ENCODE measurements at places on chromosomes 1 and 21. TPM values are rescaled to one million over a fixed set of nuclear protein-coding genes. Genes with fewer than 3 reads are reported as not detected.

- DNase-seq = no peak
Observed at GRCh38 chr1:230332061-230332460, 94.1 kb downstream of the PGBD5 start.

GRCh38 chr1:184298440-184299405 is 88.1 kb upstream of the C1orf21 start:
- no peak for DNase-seq

DNA sequence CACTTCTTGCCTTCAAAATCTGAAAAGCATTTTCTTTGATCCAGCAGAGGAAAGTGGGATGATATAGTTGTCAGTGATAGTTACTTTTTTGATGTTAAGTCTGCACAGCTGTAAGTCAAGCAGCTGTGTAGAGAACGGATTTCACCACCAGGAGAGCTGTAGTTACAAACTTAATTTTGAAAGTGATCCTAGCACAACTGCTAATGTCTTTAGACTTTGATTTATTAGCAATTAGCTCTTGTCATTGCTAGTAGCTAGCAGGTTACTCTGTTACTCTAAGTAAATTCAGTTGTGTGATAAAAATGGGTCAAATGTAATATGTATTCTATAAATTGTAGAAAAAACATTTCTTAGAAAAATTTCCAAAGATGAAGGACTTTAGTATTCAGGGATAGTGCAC is 46.0 kb downstream of the ALG6 start:
- no peak for DNase-seq

- DNase-seq = no peak
Observed at GRCh38 chr21:46667741-46668380, 32.4 kb downstream of the PRMT2 start.

GRCh38 chr1:214337511-214337910 is 56.6 kb downstream of the SMYD2 start:
- DNase-seq = no peak

- DNase-seq = no peak
Observed at GRCh38 chr1:41013796-41014195, 7.7 kb downstream of the SLFNL1 start.

DNA sequence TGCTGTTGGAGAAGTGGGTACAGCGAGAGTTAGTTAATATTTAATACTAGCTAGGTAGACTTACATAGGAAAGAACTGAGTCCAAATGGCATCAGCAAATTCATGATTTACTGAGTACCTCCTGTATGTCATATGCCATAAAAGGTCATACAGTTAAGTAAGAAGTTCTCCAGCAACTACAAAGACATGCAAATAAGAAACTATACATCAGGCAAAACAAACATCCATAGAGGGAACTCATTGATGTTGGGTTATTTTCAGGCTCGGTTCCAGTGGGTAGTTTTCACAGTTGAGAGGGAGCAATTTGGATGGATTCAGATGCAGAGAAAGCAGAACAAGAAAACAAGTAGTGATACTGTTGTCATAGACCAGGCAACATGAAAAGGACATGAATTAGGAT is 164.9 kb upstream of the L1TD1 start:
- DNase-seq = no peak

DNA sequence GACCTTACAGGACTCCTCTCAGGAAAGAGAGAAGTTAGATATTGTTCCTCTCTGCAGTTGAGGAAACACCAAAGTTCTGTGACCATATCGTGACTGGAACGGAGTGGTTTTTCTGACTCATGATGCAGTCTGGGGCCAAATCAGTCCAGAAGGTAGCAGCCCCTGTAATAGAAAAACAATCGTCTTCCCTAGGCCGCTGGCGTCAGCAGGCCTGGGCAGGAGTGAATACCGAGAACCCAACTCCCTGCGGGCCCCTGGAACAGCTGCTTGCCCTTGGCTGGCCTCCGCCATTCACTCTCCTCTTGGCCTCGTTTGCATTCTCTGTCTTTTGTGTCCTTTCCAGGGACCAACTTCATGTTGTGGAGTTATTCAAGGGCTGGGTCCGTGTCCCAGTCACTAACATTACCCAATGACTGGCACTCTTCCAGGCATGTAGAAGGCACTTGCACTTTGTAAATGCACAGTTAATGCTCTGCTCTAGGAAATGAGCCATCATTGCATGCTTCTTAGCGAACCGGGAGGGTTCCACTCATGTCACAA is 10.9 kb upstream of the CD101 start:
- peak; percentile 16 for DNase-seq

GRCh38 chr1:43872280-43872679 is 61.3 kb upstream of the ARTN start:
- no peak for DNase-seq

DNA sequence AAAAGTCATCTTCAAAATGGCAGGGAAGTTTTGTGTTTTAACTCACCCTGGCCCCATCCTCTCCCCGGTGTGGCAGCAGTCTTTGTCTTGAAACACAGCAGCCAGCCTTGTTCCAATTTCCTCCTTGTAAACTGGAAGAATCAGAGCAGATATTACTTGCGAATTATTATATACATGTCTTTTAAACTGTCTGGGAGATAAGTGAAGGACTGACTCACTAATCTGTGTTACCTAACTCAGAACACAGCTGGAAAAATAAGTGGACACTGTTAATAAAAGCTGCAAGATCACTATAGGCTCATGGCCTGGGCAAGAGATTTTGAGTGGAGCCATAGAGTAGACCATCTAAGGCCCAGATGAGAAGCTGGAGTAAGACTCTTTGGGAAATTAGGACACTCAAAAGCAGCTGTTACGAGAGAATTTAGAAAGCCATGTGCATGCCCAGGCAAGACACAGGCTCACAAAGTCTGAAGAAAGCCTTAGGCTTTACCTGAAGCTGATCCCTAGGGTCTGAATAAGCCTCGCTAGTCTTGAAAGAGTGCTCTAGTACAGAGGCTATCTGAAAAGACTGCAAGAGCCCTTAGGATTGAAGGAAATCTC is 233.0 kb upstream of the RAB4A start:
- DNase-seq = no peak

- DNase-seq = no peak
Observed at GRCh38 chr1:55209247-55209646, 5.9 kb downstream of the USP24 start.

- DNase-seq = no peak
Observed at GRCh38 chr1:6347641-6348487, 45.7 kb downstream of the ACOT7 start.

GRCh38 chr1:3219005-3219790 is 150.2 kb downstream of the PRDM16 start:
- DNase-seq = peak; percentile 93

DNA sequence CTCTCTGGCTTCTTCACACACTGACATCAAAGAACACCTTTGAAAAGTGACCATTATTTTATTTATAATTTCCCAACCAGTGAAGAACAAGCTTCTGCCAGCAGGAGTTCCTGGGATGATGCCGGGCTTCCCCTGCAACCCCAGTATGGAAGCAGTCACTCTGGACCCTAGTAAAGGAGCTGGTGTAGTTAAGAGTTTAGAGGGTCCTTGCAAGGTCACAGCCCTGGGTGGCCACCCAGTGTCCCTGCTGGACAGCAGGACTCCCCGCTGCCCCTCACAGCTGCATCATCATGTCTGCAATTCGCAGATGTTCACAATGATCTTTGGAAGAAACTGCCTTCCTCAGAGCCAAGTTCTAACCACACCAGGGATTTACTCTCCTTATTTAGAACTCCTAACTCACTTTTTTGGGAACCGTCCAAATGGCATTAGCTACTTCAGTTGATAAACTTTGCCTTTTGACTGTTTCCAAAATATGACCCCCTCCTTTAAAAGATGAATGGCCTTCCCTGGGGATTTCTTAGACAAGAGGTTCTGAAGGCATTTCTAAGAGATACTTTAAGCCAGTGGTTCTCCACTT is 90.6 kb downstream of the HIVEP3 start:
- DNase-seq = no peak

DNA sequence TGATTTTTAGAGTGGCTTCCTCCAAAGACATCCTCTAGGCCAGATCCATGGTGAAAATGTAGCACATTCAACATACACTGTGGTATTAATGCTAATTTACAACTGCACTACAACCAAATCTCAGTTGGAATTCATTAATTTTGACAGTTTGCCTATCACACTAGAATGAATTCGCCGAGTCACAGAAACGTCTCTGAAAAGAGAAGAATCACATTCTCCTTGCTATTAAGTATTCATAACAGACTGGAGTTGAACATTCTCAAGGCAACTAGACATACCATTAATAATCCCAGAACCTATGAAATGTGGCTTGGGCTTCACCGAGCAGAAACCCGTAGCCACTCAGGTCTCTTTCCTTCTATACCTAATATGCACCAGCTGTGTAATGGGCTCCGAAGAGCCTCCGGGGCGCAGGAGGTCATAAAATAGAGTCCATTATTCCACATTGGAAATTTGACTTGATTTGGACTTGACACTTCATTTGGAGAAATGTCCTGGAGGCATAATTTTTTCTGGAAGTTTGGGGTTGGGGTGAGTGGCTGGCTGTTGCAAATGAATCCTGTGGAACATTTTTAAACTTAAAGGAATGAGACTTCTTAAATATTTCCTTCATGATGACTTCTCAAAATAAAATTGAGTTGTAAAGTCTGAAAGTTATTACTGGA is 117.1 kb downstream of the DSCAM start:
- no peak for DNase-seq

DNA sequence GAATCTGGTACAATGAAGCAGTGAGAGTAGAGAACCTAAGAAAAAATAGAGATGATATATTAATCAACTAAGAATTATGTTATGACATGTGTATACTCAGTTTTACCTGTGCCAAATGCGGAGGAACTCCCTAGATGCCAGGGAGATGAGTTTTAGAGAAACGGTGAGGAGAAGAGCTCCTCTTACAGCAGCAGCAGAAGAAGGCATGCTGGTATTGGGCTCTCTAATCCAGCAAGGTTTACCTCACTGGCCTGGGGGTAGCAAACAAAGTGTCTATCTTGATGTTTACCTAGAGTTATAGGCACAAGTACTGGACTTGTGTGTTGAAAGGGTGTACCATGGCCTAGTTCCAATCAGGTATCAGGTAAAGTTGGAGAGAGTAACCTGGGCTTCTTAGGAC is 28.9 kb upstream of the DEPDC1 start:
- no peak for DNase-seq

GRCh38 chr1:47787560-47787959 is 209.6 kb downstream of the TRABD2B start:
- no peak for DNase-seq

- DNase-seq = no peak
Observed at GRCh38 chr1:37270639-37271038, 203.7 kb upstream of the ZC3H12A start.

- DNase-seq = no peak
Observed at GRCh38 chr1:226697151-226697928, 41.7 kb downstream of the ITPKB start.

GRCh38 chr1:52640697-52641096 is 7.7 kb downstream of the SHISAL2A start:
- DNase-seq = no peak

DNA sequence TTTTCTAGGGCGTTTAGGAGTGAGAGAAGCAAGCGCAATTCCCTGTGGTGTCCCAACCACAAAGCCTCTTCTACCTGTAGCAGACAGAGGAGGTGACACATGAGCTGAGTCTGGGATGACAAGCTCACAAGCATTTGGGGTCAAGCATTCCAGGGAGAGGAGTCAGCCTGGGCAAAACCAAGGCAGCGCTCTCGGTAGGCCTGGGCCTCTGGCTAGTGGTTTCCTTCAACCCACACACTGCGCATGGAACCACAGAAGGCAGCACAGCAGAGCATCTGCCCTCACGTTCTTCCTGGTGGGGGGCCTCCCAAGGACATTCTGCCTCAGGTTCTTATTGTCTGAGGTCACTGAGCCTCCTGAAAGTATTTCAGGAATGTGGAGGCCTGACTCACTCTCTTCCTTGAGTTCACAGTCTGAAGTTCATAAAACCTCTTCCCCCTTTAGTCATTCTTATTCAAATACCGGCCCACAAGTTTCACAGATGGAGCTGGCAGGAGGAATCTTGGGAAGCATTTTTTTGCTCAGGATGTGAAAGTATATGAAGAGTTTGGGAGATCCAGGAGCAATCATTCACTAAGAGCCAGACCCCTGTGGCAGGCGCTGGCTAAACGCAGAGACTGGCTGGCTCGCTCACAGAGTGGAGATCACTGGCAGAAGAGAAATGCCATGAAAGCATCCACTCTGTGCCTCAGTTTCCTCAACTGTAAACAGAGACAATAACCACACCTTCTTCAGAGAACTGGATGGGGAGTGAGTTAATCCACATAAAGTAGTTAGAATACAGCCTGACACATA is 26.8 kb downstream of the CCN1 start:
- DNase-seq = no peak

DNA sequence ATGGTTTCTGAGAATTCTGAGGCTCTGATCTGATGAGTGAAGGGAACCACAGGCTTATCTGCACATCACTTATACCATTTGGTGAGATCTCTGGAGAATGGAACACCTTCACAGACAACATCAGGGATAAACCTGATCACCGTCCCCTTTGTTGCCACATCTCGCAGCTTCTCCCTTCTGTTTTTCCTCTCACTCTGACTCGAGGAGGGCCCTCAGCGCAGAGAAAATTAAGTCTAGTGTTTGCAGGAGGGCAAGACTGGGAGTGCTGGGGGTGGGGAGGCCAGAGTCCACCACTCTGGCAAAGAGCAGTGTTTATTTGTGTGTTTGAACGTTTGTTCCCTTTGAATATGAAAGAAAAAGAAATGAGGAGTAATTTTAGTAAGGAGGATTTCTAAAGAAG is 29.0 kb upstream of the BATF3 start:
- DNase-seq = no peak

DNA sequence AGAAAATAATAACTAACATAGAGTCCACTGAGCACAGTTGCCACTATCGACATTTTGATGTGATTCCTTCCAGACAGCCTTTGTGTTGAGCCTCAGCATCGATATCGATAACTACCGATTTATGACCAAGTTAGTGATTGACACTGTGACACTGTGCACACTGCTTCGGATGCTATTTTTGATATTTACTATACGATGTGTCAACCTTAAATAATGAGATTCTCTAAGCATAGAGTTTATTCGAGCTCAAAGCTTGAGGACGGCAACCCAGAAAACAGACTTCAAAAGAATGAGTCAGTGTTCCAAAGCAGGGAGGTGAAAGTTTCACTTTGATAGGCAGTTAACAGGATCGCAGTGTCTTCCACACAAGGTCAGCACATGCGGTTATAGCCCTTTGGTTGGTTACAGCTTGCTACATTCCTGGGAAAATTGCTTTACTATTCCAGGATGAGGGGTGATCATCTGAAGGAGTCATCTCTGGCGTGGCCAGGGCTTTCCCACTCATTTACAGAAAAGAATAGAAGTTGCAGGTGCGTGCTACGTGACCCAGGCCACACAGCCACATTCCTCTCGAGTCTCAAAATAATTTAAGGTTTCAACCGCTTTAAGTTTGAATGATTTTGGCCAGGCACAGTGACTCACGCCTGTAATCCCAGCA is 53.6 kb upstream of the EFHD2 start:
- DNase-seq = no peak

GRCh38 chr1:1128454-1129139 is 12.7 kb upstream of the C1orf159 start:
- DNase-seq = no peak

GRCh38 chr1:30749691-30750583 is 7.6 kb downstream of the LAPTM5 start:
- DNase-seq = no peak

The AMY2B gene
- total RNA-seq = 73.5 TPM

The MYOG gene
- not detected for total RNA-seq

The NR5A2 gene
- not detected for total RNA-seq

The ETV3L gene
- total RNA-seq = not detected

The ASTN1 gene
- 112 TPM for total RNA-seq

The SLC1A7 gene
- total RNA-seq = 0.46 TPM

The MAEL gene
- 3.4 TPM for total RNA-seq

The LRRN2 gene
- 32.4 TPM for total RNA-seq

The NPPA gene
- total RNA-seq = 1.9 TPM

The LAX1 gene
- total RNA-seq = not detected

The FCGR3B gene
- 1.2 TPM for total RNA-seq

The VWA1 gene
- total RNA-seq = 55.9 TPM

All from dorsolateral prefrontal cortex (tissue), 122 donors.